ENCODE measurements at places on chromosomes 1 and 21.

GRCh38 chr1:247445526-247446356 lies 12.2 kb downstream of the OR2B11 start:
- no peak for DNase-seq

DNA sequence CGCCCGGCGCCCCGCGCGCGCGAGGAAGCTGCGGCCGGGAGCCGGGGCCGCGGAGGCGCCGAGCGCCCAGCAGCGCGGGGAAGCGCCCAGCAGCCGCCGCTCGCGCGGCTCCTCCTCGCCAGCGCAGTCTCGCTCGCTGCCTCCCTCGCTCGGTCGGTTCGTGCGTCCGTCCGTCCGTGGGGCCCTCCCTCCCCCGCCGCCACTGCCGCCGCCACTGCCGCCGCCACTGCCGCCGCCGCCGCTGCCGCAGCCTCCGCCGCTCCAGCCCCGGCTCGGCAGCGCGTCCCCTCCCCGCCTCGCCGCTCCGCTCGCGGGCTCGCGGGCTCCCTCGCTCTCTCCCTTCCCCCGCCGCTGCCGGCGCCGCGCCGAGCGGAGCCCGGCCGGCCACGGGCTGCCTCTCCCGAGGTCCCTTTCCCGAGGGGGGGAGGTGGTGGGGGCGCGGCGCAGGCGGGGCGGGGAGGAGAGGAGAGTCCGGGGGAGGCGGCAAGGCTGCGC lies at the start of gene KCND3:
KCND3 (minus strand) TSS at position 138 of the 495 bp plus-strand sequence.
- no peak for DNase-seq

- DNase-seq: no peak
Observed at GRCh38 chr1:175511496-175511895, 231.9 kb downstream of the TNR start.

DNA sequence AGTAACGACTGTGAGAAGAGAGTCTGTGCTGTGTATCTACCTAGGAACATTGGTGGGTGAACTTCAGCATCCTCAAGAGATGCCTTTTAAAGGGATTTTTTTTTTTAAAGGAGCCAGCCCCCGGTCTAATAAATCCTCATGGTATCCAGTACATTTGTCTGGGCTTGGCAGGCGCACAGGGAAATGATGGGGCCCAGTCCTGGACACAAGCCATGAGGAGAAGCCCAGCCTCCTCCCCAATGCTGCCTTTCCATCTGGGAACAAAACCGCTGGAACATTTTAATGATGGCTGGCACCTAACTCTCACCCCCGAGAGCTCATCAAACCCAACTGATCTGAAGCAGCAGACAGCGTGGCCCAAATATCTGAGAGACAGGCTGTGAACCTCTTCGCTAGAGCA lies 64.2 kb downstream of the ACOT7 start:
- DNase-seq: no peak

DNA sequence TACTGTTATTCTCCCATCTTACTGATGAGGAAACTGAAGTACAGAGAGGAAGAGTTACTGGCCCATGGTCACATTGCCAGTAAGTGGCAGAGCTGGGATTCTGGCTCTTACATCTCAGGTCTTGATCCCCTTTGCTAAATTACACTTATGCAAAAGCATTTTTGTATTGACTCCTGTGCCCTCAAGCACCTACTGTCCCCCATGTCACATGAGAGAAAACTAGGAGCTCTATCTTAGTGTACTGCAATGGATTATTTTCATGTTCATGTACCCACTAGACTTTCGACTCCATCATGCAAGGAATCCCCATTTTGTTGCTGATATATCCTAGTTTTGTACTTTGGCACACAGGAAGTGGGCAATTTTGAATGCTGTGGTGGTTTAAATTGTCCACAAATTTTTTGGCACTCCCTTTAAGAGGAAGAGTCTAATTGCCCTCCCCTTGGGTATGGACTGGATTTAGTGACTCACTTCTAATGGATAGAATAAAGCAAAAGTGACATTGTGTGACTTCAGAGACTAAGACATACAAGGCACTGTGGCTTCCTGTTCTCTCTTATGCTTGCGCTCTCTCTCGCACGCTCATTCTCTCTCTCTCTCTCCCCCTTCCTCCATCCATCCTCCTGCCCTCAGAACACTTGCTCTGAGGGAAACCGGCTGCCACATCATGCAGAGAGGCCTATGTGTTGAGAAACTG lies 43.5 kb upstream of the JAK1 start:
- DNase-seq: no peak

- no peak for DNase-seq
Observed at GRCh38 chr1:19363536-19364152, 51.5 kb downstream of the SLC66A1 start.

Data from activated CD4-positive, alpha-beta T cell treated with anti-CD3 and anti-CD28 coated beads, Interleukin-2, amount 50 U/mL, for 24 hours (primary cell).